T-helper 1 cell treated with Interleukin-12 subunit alpha and Interleukin-12 subunit beta and Interleukin-4 antibody, amounts not matched to agents 30 ng/mL and 1 ng/mL, for 36 hours (primary cell): ENCODE measurements at places on chromosomes 16 and 17. TPM values are rescaled to one million over a fixed set of nuclear protein-coding genes. Genes with fewer than 3 reads are reported as not detected.

C16orf86 gene
- total RNA-seq, result 1.9 and 3.2 TPM in 2 replicates

CMTM4 gene
- 1.1 and 1.4 TPM in 2 replicates for total RNA-seq

PPP1R27 gene
- total RNA-seq, result not detected in 2 replicates

IRF8 gene
- 16.9 and 17.5 TPM in 2 replicates for total RNA-seq

KRTAP1-5 gene
- not detected in 2 replicates for total RNA-seq
